Stimulated activated CD4-positive, alpha-beta T cell treated with anti-CD3 and anti-CD28 coated beads, Interleukin-12 subunit alpha, Interleukin-12 subunit beta, amount 100 ng/mL, for 4 hours (primary cell): ENCODE measurements at places on chromosomes 4 and X.

GRCh38 chr4:107258359-107258758 lies 222.2 kb upstream of the DKK2 start:
- DNase-seq = no peak

DNA sequence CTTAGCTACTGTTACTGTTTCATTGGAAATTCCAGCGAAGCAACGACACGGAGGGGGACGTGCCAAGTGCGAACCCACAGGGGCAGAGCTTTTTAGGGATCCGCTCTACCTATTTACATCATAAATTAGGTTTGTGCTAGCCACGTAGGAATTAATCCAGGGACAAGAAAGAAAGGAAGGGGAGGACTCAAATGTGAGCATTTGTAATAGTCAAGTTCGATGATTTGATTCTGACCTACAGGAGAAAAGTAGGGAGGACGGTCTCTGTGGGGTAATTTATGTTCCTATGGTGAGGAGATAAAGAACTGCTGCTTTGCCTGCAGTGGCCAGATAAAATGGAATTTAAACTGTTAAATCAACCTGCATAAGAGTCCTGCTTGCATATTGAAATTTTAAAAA lies 1.7 kb downstream of the INTS6L start:
- no peak for DNase-seq

DNA sequence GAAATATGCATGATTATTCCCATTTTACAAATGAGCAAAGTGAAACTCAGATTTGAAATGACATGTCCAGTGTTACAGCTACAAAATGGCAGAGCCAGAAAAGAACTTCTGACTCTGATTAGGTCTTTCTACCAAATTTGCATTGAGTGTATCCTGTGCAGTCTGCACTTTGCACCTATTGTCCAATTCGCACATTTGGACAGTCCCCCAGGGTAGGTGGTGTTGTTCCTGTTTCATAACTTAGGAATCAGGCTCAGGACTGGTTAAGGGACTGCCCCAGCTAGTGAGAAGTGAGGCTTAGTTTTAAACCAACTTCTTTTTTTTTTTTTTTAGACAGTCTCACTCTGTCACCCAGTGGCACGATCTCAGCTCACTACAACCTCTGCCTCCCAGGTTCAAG lies 137.9 kb upstream of the NALF2 start:
- DNase-seq = no peak

GRCh38 chr4:94669672-94670664 lies 87.8 kb upstream of the BMPR1B start:
- DNase-seq = no peak

DNA sequence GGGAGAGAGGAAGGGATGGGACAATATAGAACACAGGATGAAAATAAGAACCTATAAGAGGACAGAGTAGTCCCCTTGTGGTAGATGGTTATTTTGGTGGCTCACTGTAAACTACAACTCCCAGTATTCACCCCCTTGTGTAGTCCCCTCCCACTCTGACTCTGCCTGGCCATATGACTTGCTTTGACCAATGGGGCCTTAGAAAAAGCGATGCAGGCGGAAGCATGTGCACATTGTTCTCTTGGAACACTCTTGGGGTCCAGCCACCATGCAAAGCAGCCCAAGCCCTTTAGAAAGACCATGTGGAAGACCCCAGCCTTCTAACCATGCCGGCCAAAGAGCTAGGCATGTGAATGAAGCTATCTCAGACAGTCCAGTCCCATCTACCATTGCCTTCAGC lies 415.0 kb downstream of the BCOR start:
- DNase-seq = no peak

GRCh38 chrX:10110316-10110935 lies 46.3 kb upstream of the CLCN4 start:
- DNase-seq = no peak

DNA sequence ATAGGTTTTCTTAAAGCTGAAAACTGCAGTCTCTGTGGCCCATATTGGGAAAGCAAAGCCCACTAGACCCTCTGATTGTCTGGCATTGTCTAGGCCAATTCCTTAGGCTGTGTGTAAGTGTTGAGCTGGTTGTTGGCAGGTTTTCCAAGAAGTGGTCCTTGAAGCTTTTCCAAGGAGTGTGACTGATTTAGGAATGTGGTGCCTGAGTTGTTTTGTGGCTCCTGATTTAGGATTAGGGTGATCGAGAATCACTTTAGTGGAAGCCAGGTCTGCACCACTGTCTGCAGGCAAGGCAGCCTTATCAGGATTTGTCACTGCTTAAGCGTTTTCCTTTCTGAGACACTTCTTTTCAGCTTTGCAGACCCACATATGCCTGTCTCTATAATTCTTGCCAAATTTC lies 339.0 kb upstream of the DDX53 start:
- DNase-seq = no peak

- peak; percentile 69 for DNase-seq
These were observed 1.8 kb downstream of the MAML3 start for GRCh38 chr4:140152013-140152703.

DNA sequence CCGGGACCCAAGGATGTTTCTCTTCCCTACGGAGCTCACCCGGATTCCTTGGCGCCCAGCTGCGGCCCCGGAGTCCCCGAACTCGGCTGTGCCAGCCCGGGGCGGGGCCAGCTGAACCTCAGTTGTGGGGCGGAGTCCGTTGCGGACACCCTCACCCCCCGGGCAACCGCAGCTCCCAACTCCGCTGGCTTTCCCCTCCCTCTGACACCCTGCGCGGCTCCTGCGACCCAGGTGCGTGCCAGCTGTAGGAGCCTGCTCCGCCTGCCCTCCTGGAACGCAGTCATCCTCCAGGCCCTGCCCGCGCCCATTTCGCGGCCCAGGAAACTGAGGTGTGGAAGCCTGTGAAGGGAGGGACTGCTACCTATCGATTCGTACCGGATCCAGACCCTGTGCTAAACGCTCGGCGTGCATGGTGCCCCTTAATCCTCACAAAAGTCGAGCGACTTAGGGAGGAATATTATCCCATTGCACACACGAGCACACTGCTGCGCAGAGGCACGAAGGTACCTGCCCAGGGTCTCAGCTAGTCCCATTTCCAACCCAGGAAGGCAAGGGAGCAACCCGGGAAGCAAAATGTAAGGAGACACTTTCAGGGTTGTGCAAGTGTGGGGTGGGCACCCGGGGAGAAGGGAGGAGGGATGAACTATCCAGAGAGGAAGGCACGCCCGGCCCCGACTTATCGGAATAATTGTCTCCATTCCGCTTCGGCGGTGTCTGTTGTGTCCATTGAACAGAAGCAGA lies 12.3 kb downstream of the MSX1 start:
- DNase-seq = no peak

GRCh38 chr4:184705692-184706091 lies 28.2 kb downstream of the CENPU start:
- no peak for DNase-seq

DNA sequence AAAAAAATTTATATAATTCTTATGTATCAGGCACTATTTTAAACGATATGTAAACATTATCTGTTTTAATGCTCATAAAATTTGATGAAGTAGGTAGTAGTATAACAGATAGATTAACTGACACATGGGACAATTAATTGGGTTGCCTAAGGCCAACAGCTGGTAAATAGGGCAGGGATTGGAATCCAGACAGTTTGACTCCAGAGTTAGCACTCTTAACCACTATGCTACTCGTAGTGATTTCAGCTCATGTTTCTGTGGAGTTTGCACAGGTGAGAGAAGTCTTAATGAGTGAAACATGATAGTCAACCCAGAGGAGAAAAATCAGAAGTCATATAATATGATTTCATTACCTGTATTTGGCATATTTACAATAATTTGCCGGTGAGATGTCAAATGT lies 126.0 kb upstream of the WDFY3 start:
- DNase-seq = no peak

- DNase-seq = no peak
These were observed 192.2 kb downstream of the KCTD8 start for GRCh38 chr4:44256414-44256813.

- DNase-seq = no peak
These were observed 59.8 kb upstream of the PPP1R2C start for GRCh38 chrX:42837747-42838146.

GRCh38 chr4:60129740-60130139 lies 1070.4 kb upstream of the ADGRL3 start:
- DNase-seq = no peak

- no peak for DNase-seq
These were observed 8.3 kb downstream of the PKD2 start for GRCh38 chr4:88015659-88016295.

- no peak for DNase-seq
These were observed 3.8 kb downstream of the GALNTL6 start for GRCh38 chr4:171817026-171817425.

DNA sequence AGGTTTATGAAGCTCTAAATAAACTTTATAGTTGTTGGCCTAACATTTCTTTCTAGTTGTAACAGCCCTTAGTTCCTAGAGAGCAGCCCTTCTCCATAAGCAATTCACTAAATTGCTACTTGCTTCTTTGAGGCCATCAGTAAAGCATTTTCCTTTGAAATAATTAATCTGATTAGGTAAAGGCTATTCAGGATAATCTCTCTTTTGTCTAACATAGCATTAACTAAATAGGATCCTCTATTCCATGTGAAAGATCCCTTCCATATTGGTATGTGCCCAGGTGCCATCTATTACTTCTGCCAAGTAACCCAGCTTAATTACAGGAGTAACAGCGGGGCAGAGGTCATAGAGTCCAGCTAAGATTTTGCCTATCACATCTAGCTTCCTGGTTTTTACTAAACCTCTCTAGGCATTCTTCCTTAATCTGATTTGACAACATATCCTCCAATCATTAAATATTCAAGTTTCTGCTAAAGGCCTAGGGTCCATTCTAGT lies 1408.0 kb downstream of the PCDH18 start:
- DNase-seq = no peak

DNA sequence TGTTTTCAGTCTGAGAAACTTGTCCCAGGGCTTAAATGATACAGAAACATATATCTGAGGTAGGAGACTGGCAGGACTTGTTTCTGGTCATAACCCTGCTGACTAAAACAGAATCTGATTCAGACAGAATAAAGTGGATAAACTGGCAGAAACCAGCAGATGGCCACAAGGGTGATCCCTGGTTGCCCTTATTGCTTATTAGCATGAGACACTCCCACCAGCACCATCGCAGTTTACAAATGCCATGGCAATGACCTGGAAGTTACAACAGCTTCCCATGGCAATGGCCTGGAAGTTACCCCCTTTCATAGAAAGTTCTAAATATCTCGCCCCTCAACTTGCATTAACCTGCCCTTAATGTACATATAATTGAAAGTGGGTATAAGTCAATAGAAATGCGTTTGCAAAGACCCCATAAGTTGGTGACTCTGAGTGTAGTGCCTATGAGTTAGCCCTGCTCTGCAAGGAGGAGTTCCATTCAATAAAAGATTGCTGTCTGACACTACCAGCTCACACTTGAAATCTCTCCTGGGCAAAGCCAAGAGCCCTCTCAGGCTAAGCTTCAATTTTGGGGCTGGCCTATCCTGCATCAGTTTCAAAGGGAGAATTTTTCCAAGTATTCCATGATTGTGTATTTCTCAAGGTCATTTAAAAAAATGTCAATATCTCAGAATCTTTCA lies 52.9 kb upstream of the PAGE5 start:
- DNase-seq = no peak

DNA sequence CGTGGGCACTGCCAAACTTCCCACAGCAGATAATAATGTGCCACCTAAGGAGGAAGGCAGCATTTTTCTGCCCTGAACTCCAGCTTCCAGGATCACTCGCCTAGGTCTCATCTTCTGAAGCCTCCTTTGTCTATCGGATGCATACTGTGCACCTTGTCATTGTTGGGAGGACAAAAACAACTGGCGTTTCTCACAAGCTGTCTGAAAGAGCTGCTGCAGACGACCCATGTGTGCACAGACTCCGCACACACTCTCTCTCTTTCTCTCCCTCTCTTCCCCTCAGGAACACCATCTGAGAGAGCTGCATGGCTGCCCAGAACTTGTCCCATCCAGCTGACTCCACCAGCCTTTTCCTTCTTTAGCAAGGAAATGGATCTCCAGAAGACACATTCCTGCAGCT lies 83.0 kb downstream of the MAML3 start:
- DNase-seq = no peak

DNA sequence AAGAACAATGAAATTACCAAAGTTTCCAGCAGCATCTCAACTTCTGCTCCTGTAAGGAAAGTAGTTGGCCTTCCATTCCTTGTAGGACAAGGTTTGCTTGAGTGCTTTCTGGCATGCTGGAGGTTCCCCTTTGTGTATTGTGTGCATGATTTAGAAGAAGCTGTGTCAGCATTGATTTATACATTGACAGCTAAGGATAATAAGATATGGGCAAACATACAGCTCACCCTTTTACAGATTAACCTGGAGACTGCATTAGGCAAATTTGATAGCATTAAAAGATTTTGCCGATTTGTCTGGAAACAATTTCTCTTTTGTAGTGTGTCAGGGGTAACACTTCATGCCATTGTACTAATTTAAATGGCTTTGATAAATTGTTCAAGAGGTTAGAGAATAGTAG lies 221.8 kb upstream of the PACRGL start:
- DNase-seq = no peak

- no peak for DNase-seq
These were observed 17.7 kb upstream of the PAQR3 start for GRCh38 chr4:78956975-78957374.
